ENCODE measurements at places on chromosomes 2 and 18. TPM values are rescaled to one million over a fixed set of nuclear protein-coding genes. Genes with fewer than 3 reads are reported as not detected.

- H3K27me3 ChIP-seq = no peaks in the 10 kb centered on the region
- H3K36me3 ChIP-seq = no peaks in the 10 kb centered on the region
- H3K4me1 ChIP-seq = peaks cover 51% of the 10 kb centered on the region
Measured at GRCh38 chr2:9207641-9208311, 1.2 kb downstream of the ASAP2 start.

TSN gene
- 33.5 TPM for total RNA-seq

DNA sequence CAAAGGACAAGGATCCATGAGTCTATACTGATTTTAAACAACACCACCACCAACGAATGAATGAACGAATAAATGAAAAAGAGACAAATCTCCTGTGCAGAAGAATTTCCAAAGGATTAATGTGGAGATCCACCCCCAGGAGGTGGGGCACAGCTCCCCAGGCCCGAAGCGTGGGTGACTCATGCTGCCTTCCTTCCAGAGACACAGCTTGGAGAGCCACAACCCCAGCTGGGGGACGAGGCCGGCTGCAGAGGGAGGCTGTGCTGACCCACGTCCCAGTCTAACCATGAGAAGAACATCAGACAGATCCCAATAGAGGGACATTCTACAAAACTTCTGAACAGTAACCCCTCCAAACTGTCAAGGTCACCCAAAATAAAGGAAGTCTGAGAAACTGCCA, 557.3 kb upstream of the SALL3 start:
- H3K4me3 ChIP-seq = no peak overlapping the region
- H3K4me1 ChIP-seq = no peaks in the 10 kb centered on the region
- H3K27ac ChIP-seq = no peak overlapping the region
- no peak for DNase-seq
- H3K36me3 ChIP-seq = no peaks in the 10 kb centered on the region

COL5A2 gene
- 99.4 TPM for total RNA-seq
